ENCODE measurements at places on chromosomes 12 and 14.

GRCh38 chr12:6234906-6235305, 34.7 kb downstream of the CD9 start:
- DNase-seq: no peak

DNA sequence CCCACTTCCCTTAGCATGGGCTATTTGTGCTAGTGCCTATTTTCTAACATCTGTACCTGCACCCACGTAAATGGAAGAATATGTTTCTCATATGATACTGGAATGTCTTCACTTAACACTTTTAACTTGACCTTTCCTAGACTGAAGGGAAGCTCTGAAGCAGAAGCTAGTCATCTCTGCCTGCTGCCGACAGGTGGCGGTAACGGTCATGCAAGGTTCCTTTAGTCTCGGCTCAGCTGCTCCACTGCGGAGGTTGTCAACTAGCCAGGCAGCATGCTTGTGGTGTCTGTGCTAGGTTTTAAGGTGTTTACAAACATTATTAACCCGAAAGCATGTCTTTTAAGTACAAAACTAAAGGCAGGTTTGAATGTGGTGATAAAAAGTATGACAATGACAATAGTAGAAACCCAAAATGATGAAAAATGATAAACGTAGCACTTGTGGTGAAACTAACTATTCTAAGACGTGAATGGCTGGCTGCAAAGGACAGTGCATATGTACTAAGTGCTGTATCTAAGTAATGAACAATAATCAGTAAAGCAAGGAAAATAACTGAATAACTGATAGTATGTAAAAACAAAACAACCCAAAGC, 117.2 kb downstream of the GRIN2B start:
- DNase-seq: peak; percentile 54

GRCh38 chr12:1502379-1502720, 92.0 kb downstream of the FBXL14 start:
- DNase-seq: no peak

DNA sequence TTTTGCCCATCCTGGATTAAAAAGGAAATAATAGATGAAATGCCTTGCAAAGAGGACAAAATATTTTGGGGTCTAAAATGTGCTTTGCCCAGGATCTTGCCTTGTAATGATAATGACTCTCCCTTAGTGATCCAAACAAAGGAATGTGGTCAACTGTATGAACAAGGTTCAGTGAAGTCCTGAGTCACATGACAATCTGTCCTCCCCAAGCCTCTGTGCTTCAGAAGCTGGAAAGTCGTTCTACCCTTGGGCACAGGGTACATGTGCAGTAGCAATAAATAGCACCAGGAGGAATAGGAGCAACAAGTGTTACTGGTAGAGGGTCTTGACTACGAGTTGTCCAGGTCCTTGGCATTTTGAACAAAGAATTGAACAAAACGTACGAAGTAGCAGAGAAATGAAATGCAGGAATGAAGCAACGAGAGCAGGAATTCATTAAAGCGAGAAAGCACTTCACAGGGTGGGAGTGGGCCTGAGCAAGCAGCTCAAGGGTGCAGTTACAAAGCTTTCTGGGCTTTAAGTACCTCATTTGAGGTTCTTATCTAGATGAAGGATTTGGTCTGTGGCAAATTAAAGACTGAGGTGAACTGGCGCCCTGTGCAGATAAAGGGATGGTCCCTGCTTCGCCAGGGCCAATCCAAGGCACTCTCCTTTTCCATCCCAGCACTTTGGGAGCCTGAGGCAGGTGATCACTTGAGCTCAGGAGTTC, 65.8 kb downstream of the RESF1 start:
- no peak for DNase-seq

DNA sequence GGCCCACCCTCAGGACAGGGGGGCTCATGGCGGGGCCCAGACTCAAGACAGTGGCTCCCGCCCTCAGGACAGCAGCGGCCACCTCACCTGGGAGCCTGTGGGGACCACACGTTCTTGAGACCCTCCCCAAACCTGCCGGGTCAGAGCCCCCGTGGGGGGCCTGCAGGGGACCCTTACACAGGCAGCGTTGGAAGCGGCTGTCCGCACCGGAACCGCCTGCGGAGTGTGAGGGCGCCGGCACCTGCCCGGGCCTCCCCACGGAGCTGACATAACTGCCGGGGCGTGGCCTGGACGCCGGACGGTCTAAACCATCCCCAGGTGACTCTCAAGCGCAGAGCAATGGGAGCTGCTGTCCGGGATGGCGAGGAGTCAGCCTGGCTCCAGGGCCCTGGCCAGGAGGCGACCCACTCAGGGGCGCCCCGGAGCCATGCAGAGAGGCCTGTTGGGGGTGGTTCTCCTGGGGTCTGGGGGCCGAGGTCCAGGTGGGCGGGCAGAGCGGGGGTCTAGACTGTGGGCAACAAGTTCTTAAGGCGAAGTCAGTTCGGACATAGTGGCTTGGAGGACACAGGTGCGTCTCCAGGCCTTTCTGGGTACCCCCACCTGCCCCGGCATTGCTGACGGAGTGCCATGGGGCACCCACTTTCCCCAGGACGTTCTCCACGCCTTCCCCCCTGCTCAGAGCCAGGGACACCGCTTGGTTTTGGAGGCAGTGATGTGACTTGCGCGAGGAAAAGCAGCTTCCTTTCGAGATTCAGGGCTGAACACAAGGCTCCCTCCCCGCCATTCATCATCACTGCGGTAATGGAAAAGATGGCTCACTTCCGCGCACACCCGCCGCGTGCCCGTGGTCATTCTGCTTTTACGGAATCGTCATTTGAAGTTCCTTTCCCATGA, 23.2 kb downstream of the GALNT9 start:
- DNase-seq: no peak

GRCh38 chr14:82159624-82160023, 626.0 kb upstream of the SEL1L start:
- DNase-seq: no peak

GRCh38 chr14:77051116-77051515, 22.6 kb upstream of the IRF2BPL start:
- no peak for DNase-seq

GRCh38 chr14:23804817-23805216, 148.8 kb upstream of the DHRS4 start:
- DNase-seq: no peak

DNA sequence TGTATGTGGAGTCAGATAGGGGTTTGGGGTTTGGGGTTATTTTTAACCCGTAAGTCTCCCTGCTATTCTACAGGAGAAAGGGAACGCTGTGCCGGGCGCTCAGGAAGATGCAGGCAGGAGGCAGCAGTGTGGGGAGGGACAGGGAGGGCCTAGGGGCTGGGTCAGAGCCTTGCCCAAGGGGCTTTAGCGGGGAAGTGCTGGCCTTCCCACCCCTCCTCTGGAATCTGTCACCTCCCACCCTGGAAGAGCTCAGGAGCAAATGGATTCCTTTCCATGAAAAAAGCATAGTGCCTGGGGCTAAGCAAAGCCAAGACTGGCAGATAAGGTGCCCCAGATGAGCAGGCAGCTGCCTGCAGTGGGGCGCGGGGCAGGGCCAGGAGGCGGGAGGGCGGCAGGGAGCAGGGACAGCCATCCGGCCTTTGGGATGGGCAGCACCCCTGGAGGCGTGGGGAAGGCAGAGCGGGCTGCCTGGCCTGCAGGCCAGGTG, 7.3 kb upstream of the INF2 start:
- no peak for DNase-seq

GRCh38 chr14:85401384-85401783, 128.6 kb upstream of the FLRT2 start:
- DNase-seq: no peak

- DNase-seq: no peak
These were observed 195.8 kb upstream of the DIO3 start for GRCh38 chr14:101365329-101366158.

GRCh38 chr14:74596741-74597450, 15.1 kb downstream of the LTBP2 start:
- DNase-seq: no peak

DNA sequence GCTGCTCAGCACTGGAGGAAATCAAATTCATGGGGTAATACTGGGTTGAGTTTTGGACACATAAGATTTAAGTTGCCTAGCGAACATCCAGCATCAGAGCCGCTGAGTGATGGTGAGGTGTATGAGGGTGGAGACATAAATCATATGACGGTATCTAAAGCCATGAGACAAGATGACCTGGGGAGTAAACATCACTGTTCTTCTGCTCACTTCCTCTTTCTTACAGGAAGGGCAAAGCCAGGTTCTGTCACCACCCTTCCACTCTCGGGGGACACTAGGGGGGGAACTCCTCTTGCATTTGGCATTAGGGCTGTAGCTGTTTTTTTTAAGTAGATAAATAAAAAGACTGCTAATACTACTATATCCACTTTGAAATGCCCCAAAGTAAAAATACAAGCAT, 24.0 kb downstream of the PRDM4 start:
- no peak for DNase-seq

GRCh38 chr12:68162374-68162773, 2.8 kb upstream of the IFNG start:
- no peak for DNase-seq

GRCh38 chr14:26344596-26344995, 253.2 kb downstream of the NOVA1 start:
- no peak for DNase-seq

GRCh38 chr14:92586963-92587699, 73.5 kb downstream of the RIN3 start:
- no peak for DNase-seq

DNA sequence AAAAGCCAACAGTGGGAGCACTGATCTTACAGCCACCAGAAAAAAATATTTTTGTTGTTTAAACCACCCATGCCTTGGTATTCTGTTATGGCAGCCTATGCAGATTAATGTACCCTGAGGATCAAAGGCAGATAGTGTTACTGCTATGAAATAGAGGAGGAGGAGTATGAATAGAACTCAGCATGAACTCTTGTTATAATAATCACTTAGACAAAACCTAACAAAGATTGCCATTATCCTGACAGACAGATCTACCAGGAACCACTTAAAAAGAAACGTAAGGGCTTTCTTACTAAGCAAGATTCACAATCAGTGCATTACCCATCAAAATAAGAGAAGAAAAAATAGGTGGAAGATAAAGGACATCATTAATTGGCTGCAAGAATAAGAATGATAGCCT, 558.3 kb downstream of the GALC start:
- DNase-seq: no peak

DNA sequence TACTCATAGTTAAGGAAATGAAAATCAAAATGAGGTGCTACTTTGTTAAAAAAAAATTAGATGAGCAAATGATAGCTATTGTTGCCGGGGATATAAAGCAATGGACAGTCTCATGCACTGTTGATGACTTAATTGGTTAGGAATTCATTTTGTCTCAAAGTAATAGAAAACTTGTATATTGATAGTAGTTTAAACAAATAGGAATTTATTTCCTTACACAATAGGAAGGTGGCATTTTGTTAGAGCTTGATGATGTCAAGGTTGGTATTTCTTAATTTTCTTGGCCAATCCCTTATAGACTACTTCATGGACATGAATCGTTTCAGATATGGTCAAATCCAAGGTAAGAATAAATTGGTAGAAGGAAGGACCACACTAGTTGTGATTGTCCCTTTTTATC, 7.8 kb downstream of the PRPF39 start:
- DNase-seq: no peak

Measured in HCT116 (cell line).